ENCODE measurements at places on chromosomes 5 and 9.
A peak's percentile ranks its signal among the peaks of the same experiment; 100 is the strongest.

DNA sequence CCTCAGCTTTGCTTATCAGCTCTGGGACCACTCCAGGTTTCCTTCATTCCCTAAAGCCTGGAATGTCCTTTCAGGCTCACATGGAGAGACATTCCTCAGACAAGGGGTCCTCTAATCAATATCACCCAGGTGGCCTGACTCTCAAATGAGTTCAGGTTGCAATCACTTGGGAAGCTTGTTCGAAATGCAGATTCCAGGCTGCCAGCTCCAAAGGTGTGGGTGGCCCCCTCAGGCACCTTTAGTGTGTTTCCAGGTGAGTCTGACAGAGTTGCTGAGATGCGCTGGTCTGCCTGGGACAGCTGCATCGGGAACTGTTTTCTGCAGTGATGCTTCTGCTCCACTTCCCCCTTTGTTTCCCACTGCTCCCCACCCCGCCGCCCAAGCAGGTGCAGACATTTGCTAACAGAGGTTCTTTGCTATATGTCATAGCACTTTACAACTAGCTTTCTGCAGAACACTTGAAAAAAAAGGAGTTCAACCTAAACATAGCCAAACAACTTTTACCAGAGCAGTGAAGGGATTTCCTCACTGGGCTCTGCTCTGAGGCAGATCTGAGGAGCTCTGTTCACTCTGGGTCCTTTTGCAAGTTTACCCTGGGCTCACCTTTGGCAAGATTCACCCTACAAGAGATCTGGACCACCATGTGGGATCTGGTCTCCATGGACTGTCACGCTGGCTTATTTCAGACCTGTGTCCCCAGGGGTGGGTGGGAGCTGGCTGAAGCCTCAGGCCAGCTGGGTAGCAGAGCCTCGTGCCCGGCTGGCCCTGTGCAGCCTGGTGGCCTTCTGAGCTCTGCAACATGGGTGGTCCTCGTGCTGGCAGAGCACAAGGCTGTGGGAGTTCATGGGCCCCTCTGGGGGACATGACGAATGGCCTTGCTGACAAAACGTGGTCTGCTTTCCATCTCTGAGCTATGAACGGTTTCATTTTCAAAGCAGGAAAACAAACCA, 539.6 kb downstream of the CCDC171 start:
- peak; percentile 74 for DNase-seq

DNA sequence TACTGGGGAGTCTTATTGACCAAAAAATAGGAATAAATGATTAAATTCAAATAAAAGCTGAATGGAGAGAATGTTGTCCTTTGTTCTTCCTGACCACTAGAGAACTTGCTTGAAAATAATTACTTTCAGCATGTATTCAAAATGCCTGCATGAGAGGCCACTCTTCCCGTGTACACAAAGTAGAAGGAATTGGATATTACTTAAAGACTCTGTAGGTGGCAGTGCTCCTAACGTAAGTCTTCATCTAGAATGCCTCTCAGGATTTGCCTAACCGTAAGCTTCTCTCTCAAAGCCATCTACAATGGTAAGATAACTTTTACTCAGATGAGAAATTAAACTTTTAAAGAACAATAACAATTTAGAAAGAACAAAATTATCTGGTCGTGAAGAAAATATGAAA, 620.0 kb upstream of the CCNG1 start:
- no peak for DNase-seq

- peak; percentile 89 for DNase-seq
Measured at GRCh38 chr5:112419986-112420864, 1.1 kb upstream of the EPB41L4A start.

DNA sequence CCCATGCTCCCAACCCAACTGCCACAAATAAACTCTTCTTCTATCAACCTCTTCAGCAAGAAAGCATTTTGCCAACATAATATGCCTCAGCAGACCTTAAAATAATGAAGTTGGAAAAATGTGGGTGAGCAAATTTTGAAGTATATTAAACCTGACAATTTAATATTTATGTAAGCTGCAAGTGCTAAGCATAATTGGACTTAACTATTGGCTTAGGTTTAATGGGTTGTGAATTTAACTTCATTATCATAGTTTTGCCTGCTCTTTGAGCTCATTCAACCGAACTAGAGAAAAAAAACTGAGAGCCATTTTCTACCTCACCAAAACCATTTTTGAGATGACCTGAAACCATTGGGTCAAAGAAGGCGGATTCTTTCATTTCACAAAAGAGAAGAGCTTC, 805.5 kb upstream of the DMAC1 start:
- DNase-seq, result no peak

DNA sequence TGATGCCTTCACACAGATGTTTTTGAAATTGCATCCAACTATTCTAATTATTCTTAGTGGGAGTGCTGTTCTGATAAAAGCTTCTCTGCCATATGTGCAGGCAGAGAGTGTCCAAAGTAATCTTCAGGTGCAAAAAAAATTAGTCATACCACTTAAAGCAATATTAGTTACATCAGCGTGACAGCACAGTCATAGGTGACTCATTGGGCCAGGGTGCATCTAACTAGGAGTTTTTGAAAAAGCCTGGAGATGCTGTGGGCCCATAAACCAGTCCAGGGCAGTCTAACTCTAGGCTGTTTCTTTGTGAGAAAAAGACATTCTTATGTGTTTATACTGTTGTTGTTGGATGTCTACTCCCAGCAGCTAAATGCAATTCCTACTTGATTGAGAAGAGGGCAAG, 33.0 kb upstream of the C6 start:
- DNase-seq, result no peak

GRCh38 chr5:90014420-90014819, 395.1 kb downstream of the CETN3 start:
- DNase-seq, result no peak

- peak; percentile 83 for DNase-seq
Measured at GRCh38 chr5:150410524-150411244, 2.0 kb downstream of the CD74 start.

DNA sequence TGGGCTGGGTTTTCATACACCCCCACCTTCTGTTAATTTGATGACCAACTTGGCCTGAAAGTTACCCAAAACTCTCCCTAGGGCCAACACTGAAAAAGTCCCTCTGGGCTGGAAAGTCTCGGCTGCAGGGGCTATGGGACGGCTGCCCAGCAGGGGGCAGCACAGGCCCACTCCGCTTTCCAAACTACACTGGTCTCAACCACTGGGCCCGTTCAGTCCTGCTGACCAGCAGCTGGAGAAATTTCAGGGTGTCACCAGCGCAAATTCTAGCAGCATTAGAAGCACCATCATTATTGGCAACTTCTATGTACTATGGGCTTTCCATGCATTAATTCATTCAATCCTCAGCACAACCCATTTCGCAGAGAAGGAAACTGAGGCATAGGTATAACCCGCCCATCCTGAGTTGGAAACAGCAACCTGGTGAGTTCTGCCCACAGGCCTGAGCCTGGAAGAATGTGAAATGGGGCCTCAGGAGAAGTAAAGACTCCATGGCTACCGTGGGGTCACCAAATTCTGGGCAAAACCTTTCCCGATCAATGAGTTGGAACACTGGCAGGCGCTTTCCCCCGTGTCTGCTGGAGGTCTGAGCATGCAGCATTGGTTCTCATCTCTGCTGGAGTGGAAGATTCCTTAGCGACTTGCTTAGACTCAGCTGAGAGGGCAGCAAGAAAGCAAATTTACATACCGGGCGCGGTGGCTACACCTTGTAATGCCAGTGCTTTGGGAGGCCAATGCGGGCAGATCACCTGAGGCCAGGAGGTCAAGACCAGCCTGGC, 9.7 kb downstream of the ORM2 start:
- DNase-seq, result no peak

- DNase-seq, result peak; percentile 33
Measured at GRCh38 chr5:122498163-122498562, 186.1 kb downstream of the SNCAIP start.

Data from right hindlimb (tissue), 1 donor.